ENCODE measurements at places on chromosomes 11 and 22.

DNA sequence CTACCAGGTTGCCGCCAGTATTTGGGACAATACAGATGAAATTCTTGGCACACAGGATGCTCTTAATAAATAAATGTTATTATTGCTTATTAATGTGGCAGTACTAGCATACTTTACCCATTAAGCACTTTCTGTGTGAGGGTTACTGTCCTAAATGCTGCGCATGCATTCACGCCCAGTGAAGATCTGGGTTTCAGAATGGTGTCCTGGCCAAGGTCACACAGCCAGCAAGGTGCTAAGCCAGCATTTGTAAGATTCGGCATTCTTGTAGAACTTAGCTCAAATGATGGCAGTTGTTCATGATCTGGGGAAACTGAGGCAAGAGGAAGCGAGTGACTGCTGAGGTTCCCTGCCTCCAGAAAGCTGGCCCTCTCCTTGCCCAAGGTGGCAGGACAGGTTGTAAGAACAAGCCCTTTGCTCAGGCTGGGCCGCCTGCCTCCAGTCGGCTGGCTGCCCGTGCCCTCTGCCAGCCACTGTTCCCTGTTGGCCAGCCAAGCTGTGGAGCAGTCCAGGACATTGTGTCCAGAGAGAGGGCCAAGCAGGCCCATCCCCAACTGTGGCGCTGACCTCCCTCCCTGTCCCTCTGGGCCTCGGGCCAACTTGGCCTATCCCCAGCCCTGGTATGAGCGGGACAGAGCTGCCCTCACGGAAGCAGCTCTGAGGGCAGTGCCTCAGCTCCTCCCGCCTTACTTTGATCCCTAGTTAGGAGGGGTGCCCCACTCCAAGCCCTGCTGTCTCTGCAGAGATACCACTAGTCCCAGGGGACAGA is 28.8 kb downstream of the TOB2 start:
- H3K4me3 ChIP-seq: no peak overlapping the region
- H3K27me3 ChIP-seq: no peaks in the 10 kb centered on the region
- H3K36me3 ChIP-seq: peaks cover under 1% of the 10 kb centered on the region
- peak; percentile 95 for DNase-seq
- H3K27ac ChIP-seq: peak overlapping the region; percentile 45

- peaks cover 84% of the 10 kb centered on the region for H3K36me3 ChIP-seq
- H3K4me3 ChIP-seq: no peak overlapping the region
- no peaks in the 10 kb centered on the region for H3K27me3 ChIP-seq
- H3K27ac ChIP-seq: no peak overlapping the region
- DNase-seq: no peak
These were observed 53.7 kb downstream of the SGSM3 start for GRCh38 chr22:40423882-40424640.

- peak; percentile 67 for DNase-seq
- H3K27me3 ChIP-seq: no peaks in the 10 kb centered on the region
- H3K36me3 ChIP-seq: peaks cover 14% of the 10 kb centered on the region
- peak overlapping the region; percentile 88 for H3K27ac ChIP-seq
These were observed 826 bp upstream of the EEF1G start for GRCh38 chr11:62574363-62575071.

DNA sequence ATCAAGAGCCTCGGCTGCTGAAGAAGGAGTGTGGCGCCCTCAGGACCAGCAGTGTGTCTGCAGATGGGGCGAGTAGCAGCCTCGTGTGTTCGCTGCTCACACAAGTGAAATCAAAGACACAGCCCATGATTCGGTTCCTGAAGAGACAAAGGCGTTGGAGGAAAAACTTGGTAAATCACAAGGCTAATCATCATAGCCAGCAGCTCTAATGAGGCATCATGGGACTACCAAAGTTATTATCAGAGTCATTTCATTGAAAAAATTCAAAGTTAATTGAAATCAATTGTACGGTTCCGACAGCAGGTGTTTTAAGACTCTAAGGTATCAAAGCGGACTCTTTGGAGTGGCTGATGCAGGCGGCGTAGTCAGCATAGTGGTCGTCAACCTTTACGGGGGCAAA is 9.5 kb downstream of the PHF21B start:
- H3K27me3 ChIP-seq: no peaks in the 10 kb centered on the region
- H3K4me1 ChIP-seq: no peaks in the 10 kb centered on the region
- DNase-seq: no peak
- no peaks in the 10 kb centered on the region for H3K36me3 ChIP-seq
- no peak overlapping the region for H3K27ac ChIP-seq

DNA sequence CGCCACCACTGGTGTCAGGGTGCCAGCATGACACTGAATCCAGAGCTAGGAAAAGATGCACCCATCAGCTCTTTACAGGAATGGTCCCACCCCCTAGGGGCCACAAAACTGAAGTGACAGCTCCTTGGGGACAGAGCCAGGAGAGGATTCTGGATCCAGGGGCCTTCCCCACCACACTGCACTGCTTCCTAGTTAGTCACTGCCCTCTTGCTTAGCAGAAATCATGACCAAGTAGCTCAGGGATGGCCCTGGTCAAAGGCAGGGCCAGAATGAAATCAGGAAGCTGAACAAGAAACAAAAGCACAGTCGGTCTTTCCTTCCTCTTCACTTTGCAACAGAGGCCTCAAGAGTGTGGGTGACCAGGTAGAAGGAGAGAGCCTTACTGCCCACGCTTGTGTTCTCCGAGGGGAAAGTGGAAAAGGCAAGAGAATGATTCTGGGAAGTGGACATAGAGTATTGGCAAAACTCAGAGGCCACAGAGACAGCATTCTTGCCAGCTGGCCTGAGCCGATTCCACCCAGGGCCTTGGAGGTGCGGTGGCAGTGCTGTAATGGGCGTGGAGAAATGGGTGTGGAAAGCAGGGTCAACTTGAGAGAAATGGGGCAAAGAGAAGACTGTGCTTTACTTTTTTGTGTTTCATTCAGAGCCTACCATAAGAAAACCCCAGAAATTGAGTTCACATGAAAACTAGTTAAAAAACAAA is 39.8 kb downstream of the KCNJ1 start:
- H3K4me3 ChIP-seq: no peak overlapping the region
- DNase-seq: no peak
- H3K27ac ChIP-seq: peak overlapping the region; percentile 46
- H3K27me3 ChIP-seq: no peaks in the 10 kb centered on the region
- peaks cover 3% of the 10 kb centered on the region for H3K4me1 ChIP-seq
- H3K36me3 ChIP-seq: no peaks in the 10 kb centered on the region

DNA sequence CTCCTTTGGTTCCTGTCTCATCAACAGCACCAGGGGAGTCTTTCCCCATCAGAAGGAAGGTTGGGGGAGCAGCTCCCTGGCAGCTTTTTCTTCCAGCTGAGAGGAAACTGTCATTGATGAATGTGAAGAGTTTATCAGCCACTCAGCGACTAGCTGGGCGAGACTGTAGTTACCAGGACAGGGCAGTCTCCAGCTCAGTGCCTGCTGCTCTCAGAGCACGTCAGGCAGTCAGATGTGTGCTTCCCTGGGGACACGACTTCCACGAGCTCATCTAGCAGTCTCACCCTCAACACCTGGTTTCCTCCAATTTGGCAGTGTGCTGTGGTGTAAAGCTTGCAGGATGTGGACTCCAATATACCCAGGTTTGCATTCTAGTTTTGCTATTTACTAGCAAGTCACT is 12.5 kb upstream of the C1QTNF4 start:
- H3K36me3 ChIP-seq: no peaks in the 10 kb centered on the region
- peaks cover 30% of the 10 kb centered on the region for H3K4me1 ChIP-seq

DNA sequence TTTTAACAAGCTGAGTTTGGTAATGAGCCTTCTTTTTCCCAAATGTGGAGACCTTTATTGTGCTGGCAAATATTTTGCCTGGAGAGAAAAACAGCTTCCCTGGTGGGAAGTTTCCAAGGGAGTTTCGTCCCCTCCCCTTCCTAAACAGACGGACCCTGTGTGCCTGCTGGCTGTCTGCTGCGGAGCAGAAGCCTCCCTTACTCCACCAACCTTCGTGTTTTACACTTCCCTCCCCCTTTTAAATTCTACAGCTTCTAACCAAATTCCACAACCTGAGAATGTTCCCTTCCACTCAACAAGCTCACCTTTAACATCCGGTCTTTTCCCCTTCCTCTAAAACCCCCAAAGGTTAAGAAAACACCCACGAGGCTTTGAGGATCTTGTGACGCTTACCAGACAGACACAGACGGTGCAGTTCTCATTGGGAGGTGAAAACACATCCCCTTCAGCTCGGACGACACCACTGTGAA is 17.1 kb downstream of the VWCE start:
- DNase-seq: no peak
- no peaks in the 10 kb centered on the region for H3K4me1 ChIP-seq
- H3K36me3 ChIP-seq: no peaks in the 10 kb centered on the region
- H3K4me3 ChIP-seq: no peak overlapping the region
- H3K27me3 ChIP-seq: no peaks in the 10 kb centered on the region
- H3K27ac ChIP-seq: no peak overlapping the region

GRCh38 chr11:76795290-76795935 is 12.3 kb downstream of the TSKU start:
- no peak overlapping the region for H3K4me3 ChIP-seq
- peaks cover 30% of the 10 kb centered on the region for H3K4me1 ChIP-seq
- DNase-seq: no peak
- H3K27ac ChIP-seq: no peak overlapping the region
- H3K27me3 ChIP-seq: no peaks in the 10 kb centered on the region

- H3K27ac ChIP-seq: no peak overlapping the region
- H3K27me3 ChIP-seq: no peaks in the 10 kb centered on the region
- H3K36me3 ChIP-seq: no peaks in the 10 kb centered on the region
- H3K4me1 ChIP-seq: no peaks in the 10 kb centered on the region
- no peak overlapping the region for H3K4me3 ChIP-seq
These were observed 586.8 kb downstream of the NTM start for GRCh38 chr11:131957201-131957600.

GRCh38 chr11:74615311-74615710 is 22.9 kb downstream of the POLD3 start:
- H3K4me3 ChIP-seq: no peak overlapping the region
- no peaks in the 10 kb centered on the region for H3K36me3 ChIP-seq
- no peaks in the 10 kb centered on the region for H3K4me1 ChIP-seq
- no peaks in the 10 kb centered on the region for H3K27me3 ChIP-seq

- no peaks in the 10 kb centered on the region for H3K4me1 ChIP-seq
- no peak overlapping the region for H3K4me3 ChIP-seq
- H3K27ac ChIP-seq: no peak overlapping the region
- H3K36me3 ChIP-seq: peaks cover 9% of the 10 kb centered on the region
- no peak for DNase-seq
- H3K27me3 ChIP-seq: no peaks in the 10 kb centered on the region
These were observed 102.1 kb downstream of the FCHSD2 start for GRCh38 chr11:73040046-73040445.

- no peak for DNase-seq
- H3K4me1 ChIP-seq: no peaks in the 10 kb centered on the region
- H3K27me3 ChIP-seq: peaks cover 41% of the 10 kb centered on the region
These were observed at the start of gene LRRC4C for GRCh38 chr11:41459465-41460401. LRRC4C (minus strand) TSS chr11:41459652.

DNA sequence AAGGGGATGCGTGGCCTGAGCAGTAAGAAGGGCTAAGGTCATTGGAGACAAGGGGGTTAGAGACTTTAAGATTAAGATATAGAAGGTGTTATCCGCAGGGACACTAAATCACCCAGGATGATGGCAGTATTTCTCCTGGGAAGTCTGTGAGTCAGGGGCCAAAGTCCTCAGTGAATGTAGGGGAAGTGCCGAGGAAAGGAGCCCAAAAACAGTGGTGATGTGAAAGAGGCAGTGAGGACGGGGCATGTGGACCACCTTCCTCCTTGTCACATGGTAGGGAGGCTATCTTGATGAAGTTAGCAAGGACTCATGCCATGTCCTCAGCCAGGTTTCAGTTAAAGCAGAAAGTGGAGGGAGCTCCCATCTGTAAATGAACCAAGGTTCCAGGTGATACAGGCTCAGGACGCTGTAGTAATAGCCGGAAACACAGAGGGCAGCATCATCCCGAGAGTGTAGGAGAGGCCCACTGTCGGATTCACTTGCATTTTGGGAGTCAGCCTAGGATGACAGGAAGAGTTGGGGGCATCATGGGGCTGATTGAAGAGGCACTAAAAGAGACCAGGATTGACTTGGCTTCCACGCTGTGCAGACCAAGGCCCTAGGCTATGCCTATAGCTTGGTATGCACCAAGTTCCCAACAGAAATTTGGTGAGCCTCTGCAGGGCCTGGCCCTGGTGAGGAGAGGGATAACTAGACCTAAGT is 33.5 kb downstream of the WEE1 start:
- DNase-seq: no peak
- H3K27ac ChIP-seq: no peak overlapping the region
- H3K27me3 ChIP-seq: no peaks in the 10 kb centered on the region
- no peak overlapping the region for H3K4me3 ChIP-seq

- DNase-seq: no peak
- H3K4me1 ChIP-seq: no peaks in the 10 kb centered on the region
- no peak overlapping the region for H3K4me3 ChIP-seq
- no peak overlapping the region for H3K27ac ChIP-seq
- H3K27me3 ChIP-seq: no peaks in the 10 kb centered on the region
- no peaks in the 10 kb centered on the region for H3K36me3 ChIP-seq
These were observed 5.5 kb upstream of the CXCR5 start for GRCh38 chr11:118878163-118878563.

DNA sequence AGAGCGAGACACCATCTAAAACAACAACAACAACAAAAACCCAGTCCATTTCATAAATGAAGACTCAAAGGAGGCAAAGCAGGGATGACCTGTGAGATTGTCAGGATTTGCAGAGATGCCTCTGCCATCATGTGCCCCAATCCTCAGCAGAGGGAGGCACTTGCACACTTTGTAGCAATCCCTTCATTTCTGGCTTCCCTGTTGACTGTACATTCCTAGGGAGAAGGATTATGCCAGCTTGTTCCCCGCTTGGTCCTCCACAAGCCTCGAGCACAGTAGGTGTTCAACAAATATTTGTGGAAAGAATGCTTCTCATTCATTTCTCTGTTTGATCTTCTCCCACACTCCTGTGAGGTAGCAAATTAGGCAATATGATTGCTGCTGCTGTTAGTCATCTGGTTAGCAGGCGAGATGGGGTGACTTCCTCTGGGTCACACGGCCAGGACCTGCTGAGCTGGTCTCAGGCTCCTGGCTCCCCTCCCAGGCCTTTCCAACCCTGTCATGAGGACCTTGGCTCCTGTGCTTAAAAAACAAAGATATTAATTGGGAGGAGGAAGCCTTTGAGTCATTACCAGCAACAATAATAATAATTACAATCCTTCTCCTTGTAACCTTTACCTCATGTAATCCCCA is 34.1 kb downstream of the LIF start:
- H3K36me3 ChIP-seq: no peaks in the 10 kb centered on the region
- no peak overlapping the region for H3K27ac ChIP-seq
- H3K4me1 ChIP-seq: no peaks in the 10 kb centered on the region
- no peak overlapping the region for H3K4me3 ChIP-seq

- peaks cover 13% of the 10 kb centered on the region for H3K4me1 ChIP-seq
- peak; percentile 36 for DNase-seq
- no peaks in the 10 kb centered on the region for H3K36me3 ChIP-seq
- H3K27me3 ChIP-seq: no peaks in the 10 kb centered on the region
- no peak overlapping the region for H3K4me3 ChIP-seq
These were observed 92.5 kb downstream of the CCDC83 start for GRCh38 chr11:85947431-85948272.

GRCh38 chr22:23984430-23984829 is 4.5 kb downstream of the GSTT2 start:
- no peaks in the 10 kb centered on the region for H3K4me1 ChIP-seq
- no peak overlapping the region for H3K4me3 ChIP-seq
- no peak overlapping the region for H3K27ac ChIP-seq
- no peaks in the 10 kb centered on the region for H3K27me3 ChIP-seq
- peak; percentile 56 for DNase-seq

Measured in heart left ventricle (tissue), 16 donors.